ENCODE measurements at places on chromosomes 2 and 18.
A peak's percentile ranks its signal among the peaks of the same experiment; 100 is the strongest.

GRCh38 chr18:48419277-48420022, 10.3 kb upstream of the ZBTB7C start:
- DNase-seq, result no peak

- DNase-seq, result peak; percentile 37
Measured at GRCh38 chr2:23280401-23280800, 104.6 kb upstream of the KLHL29 start.

DNA sequence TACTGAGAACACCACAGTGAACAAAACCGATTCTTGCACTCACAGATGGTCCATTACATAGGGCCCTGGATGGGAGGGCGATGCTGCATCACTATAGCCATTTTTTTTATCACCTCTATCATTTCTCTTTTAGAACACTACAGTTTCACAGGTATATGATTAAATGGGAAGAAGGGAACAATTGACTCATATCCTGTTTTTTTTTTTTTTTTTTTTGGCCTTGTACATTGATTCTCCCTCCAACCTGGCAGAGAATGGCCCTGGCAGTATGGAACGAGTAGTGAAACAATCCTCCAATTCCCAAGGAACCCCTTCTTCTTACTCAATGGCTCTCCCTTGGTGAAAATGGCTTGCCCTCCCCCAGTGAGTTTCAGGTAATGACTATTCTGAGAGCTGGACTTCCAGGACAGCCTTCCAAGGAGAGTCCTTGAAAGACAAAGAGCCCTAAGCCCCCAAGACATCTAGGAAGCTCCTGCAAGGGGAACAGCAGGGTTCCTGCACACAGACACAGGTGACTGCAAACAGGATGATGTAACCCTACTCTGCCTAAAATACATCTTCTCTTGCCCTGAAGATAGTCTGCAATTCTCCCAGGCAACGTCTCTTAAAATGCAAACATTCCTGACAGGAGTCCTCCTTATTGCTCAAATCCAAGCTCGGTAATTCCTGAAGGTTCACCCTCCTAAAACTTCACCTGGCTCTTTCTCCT, 405.4 kb downstream of the SETBP1 start:
- no peak for DNase-seq

DNA sequence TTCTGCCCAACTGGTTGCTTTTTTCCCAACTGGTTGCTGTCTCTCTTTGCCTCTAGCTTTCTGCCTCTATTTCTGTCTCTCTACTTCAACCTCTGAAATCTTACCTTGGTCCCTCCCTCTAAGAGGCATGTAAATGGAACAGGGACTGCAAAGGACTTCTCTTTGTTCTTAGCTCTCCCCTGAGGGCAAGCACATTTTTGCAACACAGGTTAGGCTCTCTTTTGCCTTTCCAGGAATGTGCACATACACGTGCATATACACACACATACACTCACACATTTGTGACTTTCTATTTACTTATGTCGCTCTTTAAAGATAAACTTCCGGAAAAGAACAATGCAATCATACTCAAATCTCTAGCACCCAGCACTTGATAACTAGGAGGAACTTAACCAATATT, 262.6 kb upstream of the DDX18 start:
- no peak for DNase-seq

GRCh38 chr18:3008541-3008940, 4.4 kb downstream of the LPIN2 start:
- peak; percentile 14 for DNase-seq

- no peak for DNase-seq
Measured at GRCh38 chr2:80058562-80058961, 246.0 kb downstream of the LRRTM1 start.

DNA sequence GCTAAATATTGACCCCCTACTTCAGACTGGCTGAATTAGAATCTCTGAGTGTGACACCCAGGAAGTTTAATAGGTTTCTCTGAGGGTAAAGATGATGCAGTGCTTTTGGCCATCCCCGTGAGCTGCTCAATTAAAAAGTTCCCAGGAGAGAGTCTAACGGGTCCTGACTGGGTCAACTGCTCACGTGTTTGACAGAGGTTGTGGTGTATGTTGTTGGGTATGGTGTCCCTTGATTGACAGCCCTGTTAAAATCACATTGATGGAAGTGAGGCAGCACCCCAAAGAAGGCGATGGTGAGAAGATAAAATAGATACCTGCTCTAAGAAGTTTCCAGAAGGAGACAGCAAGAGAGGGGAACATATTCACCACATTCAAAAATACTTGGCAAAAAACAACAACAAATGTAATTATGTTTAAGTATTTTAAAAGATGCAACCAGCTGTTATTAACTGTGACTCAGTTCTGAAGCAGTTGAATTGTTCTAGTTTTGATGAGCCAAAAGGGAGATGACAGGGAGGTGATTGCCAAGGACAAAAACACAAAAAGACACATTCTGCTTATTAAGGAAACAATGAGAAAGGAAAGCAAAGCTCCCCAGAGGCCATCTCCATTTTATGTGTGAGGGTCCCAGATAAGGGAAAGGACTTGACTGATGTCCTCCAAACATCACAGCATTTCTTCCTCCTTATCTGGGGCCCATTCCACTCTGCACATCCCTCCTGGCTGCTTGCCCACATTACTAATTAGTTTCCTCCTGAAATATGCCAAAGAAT, 11.5 kb upstream of the GMCL1 start:
- DNase-seq, result no peak

- DNase-seq, result no peak
Measured at GRCh38 chr2:23703037-23703582, 223.8 kb downstream of the ATAD2B start.

DNA sequence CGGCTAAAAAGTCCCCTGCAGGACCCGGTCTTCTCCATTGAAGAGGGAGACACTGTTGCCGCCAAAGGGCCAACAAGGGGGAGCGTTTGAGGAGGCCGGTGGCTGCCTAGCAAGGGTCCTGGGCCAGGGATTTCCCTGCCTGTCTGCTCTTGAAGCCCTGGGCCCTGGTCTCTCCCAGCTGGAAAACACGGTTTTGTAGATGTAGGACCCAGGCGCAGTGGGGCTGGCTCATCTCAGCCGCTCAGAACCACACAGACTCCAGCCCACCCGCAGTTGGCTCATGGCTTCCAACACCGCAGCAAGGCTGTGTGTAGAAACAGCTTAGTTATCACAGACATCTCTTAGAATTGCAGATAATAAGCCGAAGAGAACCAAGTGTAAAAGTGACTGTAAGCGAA, 57.1 kb upstream of the TWIST2 start:
- no peak for DNase-seq

GRCh38 chr2:23614701-23615100, 229.7 kb downstream of the KLHL29 start:
- no peak for DNase-seq

DNA sequence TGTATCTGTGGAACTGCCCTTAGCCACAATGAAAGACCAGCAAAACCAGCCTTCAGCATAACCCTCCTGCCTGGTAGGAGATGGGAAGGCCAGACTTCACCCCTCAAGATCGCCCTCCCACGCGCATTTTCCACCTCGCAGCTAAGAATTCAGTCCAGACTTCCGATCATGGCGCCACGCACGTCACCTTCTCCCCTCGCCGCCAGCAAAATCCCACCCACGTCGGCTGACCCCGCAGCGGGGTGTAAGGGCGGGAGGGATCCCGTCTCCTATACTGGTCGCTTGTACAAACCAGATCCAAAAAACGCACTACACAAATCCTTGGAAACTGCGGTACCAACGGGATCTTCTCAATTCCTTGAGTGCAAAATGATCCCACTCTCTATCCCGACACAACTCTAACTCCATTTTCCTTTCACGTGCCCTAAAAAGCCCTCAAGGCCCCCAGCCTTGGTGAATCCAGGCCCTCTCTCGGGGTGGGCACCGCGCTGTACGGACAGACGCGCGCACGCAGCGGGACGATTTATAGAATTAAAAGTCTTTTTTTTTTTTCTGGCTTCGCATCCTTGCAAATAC, 1.0 kb upstream of the BMPR2 start:
- no peak for DNase-seq

DNA sequence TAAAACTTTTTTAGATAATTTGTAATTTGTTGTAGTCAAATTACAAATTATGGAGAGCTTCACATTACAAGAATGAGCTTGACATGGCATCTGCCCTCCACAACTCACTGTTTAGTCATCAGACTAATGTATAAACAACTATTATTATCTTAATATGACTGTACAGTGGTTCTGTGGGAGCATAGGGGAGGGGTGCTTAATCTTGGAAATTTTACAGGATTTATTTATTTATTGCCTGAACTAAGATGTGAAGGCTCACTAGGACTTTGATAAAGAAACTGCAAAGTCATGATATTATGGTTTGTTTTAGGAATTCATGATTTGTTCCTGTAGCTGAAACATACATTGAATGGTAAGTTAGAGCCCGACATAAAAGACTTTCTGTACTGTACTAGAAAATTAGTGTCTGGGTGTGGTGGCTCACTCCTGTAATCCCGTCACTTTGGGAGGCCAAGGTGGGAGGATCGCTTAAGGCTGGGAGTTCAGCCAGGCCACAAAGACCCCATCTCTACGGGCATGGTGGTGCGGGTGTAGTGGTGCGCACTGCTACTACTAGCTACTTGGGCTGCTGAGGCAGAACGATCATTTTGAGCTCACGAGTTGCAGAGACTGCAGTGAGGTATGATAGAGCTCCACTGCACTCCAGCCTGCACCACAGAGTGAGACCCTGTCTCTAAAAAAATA, 2.1 kb downstream of the MARCHF7 start:
- DNase-seq, result no peak

GRCh38 chr2:129800686-129801085, 178.8 kb upstream of the RAB6C start:
- DNase-seq, result no peak

Data from kidney epithelial cell (primary cell).